ENCODE measurements at places on chromosomes 12 and 14.
A peak's percentile ranks its signal among the peaks of the same experiment; 100 is the strongest.

- DNase-seq, result peak; percentile 42
Observed at GRCh38 chr14:71454513-71455332, 477.5 kb upstream of the RGS6 start.

GRCh38 chr12:108799401-108800243 lies 57.8 kb downstream of the SSH1 start:
- no peak for DNase-seq

GRCh38 chr12:88334271-88334670 lies 192.2 kb downstream of the TMTC3 start:
- DNase-seq, result no peak

- DNase-seq, result peak; percentile 84
Observed at GRCh38 chr12:93742110-93742934, 65.1 kb downstream of the CRADD start.

DNA sequence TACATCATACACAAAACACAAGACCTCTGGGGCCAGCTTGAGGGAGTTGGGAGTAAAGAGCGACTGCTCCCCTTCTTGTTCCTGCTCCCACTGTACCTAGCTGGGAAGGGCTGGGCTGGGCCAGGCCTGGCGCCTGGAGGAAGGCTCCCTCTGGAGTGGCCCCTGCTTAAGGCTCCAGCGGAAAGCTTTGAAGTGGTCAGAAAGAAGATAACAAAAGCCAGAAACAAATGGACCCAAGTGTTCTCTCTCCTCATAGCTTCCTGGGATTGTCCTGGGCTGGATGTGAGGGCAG lies 25.3 kb downstream of the PRPF40B start:
- no peak for DNase-seq

- no peak for DNase-seq
Observed at GRCh38 chr14:89936654-89937185, 17.8 kb downstream of the EFCAB11 start.

DNA sequence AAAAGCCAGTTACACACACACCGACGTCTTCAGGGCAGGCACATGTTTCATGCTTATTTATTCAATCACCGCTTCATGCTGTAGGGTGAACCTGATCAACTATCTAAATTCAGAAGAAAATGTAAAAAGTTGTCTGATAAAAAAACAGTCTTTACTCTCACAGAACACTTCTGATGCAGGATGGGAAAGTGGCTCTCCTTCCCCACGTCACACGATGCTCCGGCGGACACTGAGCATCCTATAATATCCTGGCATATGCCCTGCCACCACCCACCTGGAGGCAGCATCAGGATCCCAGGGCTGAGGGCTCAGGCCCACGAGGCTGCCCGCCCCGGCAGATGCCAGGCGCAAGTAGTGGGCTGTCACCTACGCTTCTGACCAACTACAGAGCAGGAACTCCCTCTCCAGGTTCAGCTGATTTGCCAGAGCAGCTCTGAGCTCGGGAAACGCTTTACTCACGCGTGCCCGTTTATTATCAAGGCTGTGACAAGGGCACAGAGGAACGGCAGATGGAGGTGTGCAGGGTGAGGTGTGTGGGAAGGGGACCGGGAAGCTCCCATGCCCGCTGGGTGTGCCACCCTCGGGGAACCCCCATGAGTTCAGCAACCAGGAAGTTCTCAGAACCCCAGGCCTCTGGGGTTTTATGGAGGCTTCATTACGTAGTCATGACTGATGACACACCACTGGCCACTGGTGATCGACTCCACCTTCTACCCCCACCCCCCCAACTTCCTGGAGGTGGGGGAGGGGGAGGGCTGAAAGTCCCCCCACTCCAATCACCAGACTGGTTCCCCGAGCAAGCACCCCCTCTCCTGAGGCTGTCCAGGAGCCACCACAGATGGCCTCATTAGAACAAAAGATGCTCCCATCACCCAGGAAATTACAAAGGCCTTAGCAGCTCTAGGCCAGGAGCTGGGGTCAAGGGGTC lies 32.1 kb downstream of the SLC15A4 start:
- DNase-seq, result peak; percentile 26

DNA sequence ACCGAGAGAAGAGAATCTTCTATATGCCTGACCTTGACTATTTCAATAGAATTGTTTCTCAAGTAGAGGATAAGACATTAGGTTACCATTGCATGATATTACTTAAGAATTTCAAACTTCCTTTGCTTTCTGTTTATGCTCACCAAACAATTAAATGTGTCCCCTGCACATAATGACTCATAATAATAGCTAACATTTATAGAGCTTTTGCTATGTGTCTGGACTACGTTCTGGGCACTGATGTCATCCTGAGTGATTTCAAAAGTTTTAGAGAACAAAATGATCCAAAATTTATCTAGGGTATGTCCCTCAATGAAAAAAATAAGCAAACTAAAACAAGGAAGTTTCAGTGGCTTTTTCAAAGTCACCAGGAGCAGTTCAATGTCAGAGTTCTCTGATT lies 38.8 kb downstream of the SLC15A5 start:
- DNase-seq, result no peak

- no peak for DNase-seq
Observed at GRCh38 chr12:68446384-68446783, 114.2 kb upstream of the MDM1 start.

DNA sequence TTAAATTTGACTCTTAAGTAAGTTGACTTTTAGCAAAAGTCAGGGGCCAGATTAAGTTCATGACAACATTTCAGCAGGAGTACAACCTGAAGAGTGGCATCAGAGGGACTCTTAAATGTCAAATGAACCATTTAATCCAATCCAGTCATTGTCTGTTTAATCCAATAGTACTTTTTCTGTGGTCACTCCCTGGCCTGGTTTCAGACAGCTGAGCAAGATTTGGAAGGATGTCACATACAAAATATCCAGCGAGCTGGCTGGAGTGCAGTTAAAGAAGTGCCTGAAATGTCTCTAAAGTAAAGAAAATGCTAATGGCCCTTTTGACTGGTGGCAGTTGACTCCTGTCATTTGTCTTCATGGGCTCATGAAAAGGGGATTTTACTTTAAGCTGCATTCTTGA lies 1082.1 kb downstream of the AACS start:
- no peak for DNase-seq

Data from ACHN (cell line).